Motor neuron (in vitro differentiated cells): ENCODE measurements at places on chromosomes 7 and 10.

DNA sequence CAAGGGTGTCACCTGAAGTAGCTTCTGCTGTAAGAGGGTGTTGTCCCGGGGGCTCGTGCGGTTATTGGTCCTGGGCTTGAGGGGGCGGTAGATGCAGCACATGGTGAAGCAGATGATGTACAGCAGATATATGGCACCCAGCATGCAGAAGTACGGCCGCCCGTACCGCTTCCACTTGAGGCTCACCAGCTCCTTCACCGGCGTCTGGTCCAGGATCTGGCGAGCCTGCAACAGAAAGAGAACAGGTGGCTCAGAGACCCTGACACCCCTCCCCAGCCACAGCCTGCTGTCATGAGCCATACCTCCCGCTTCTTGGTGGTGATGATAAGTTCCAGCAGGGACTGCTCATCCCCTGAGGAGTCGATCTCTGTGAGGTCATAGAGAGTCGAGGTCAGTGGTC is 10.1 kb downstream of the TRPV6 start:
- no peak for ATAC-seq

DNA sequence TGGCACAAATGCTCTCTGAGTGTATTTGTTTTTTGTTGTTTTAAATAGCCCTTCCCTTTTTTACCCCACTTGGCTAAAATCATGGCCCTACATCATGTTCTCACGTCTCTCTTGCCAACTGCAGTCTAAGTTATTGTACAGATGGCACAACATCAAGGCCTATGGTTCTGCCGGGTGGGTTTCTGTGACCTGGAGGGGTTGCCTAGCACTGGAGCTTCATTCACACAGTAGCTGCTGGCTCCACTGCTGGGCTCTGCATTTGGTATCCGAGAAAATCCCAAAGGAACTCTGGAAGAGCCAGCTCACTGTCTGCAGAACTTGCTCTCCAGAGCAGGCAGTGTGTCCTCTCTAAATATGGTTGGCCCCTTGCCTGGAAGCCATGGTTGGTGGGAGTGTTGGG is 120.6 kb downstream of the LRRC4 start:
- no peak for ATAC-seq

GRCh38 chr7:69640216-69640615 is 41.9 kb downstream of the AUTS2 start:
- peak; percentile 11 for ATAC-seq

DNA sequence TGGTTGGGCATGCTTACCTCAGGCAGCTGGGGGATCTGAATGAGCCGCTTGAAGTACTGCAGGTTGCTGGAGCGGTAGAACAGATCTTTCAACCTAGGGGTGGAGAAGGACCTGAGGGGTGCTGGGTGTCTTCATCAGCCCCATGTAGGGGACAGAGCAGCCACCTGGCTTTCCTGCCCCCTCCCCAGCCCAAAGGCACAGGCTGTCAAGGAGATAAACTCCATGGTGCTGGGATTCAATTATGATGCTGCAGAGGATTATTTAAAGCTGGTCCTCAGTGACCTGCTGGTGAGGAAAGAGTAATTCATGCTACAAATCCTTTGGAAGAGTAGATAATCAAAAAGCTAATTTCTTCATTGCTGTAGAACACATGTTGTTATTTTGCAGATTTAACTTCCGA is 71.1 kb downstream of the SPDYE5 start:
- no peak for ATAC-seq

DNA sequence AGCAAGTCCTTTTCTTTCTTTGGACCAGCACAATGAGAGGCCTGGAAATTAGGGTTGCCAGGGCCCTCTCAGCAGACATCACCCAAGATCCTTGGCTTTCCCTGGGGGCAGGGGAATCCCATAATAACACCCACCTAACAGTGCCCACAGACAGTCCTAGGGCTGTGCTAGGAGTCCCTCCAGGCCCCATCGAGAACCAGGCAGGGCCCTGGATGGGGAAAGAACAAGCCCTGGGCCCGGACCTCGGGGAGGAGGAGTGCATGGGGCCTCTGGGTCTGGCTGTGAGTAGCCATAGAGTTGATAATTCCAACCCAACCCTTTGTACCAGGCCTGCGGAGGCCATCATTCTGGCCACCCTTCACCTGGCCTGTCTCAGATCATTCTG is 201.2 kb upstream of the ZMIZ1 start:
- ATAC-seq, result no peak

- peak; percentile 90 for ATAC-seq
Measured at GRCh38 chr10:101441541-101442455, 87.8 kb downstream of the BTRC start.
